Activated CD4-positive, alpha-beta T cell treated with anti-CD3 and anti-CD28 coated beads for 4 hours (primary cell): ENCODE measurements at places on chromosomes 4 and X.

DNA sequence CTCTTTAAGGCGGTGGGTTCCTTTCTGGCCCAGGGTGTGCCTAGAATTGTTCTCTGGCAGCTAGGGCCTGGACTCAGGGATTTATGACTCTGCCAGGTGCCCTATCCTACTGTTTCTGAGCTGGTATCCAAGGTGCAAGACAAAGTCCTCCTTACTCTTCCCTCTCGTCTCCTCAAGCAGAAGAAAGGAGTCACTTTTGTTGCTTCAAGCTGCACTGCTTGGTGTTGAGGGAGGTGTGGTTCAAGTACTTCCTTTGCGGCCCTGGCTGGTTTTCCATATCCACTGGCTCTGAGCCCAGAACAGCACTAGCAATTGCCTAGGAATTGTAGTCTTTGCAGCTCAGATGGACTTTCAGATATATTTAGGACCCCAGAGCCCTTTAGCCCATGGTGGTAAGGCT is 39.3 kb downstream of the RTL3 start:
- no peak for DNase-seq

DNA sequence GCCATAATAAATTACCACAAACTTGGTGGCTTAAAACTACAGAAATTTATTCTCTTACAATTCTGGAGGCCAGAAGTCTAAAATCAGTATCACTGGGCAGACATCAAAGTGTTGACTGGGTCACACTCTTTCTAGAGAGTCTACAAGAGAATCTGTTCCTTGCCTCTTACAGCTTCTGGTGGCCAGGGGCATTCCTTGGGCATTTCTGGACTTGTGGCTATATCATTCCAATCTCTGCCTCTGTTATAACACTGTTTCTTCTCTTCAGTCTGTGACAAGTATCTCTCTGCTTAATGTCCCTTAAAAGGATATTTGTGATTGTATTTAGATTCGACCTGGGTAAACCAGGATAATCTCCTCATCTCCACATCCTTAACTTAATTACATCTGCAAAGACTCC is 207.3 kb upstream of the DCAF8L1 start:
- DNase-seq: no peak

DNA sequence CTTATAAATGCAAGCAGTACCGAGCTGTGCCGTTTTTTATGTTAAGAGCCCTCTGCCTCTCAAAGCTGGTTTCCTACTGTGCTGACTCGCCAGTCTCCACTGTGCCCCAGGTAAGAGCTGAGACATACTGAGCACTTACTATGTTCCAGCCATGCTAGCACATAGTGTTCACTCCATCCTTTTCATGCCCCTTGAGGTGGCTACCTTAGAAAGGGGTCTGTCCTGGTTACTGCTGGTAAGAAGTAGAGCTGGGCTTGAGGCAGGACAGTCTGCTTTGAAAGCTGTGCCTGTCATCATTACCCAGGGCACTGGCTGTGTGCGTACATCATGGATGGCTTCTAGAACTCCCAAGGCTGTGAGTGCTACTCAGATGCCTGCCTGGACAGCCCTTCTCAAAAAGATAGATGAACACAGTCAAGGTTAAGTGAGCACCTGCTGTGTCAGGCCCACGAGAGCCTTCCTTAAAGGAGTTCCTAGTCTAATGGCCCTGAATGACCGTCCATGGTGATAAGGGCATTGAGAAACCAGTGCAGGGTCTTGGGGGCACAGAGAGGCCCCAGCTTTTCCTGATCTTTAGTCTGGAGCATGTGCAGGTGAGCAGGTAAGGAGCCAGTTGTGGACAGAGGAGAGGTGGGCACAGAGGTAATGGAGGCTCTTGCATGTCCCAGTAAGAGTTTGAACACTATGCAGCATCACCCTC is 1.6 kb downstream of the STK32B start:
- DNase-seq: no peak

- no peak for DNase-seq
These were observed 136.7 kb upstream of the PPARGC1A start for GRCh38 chr4:24026596-24026995.

DNA sequence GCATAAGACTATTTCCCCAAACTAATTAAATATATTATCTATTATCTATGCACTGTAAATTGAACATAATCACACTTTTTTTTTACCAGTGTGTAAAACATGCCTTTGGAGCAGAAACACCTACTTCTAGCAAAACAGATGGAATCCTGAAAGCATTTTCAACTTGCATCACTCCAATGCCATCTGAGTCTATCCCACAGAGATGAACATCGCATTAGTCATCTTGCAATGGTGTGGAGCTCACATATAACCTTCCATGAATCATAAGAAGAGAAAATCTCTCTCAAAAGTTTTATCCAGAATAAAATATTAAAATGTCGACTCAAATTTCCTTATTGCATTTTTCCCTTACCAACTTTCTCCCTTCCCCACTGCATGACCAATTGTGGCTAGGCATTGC is 406.7 kb upstream of the ACTRT1 start:
- no peak for DNase-seq

DNA sequence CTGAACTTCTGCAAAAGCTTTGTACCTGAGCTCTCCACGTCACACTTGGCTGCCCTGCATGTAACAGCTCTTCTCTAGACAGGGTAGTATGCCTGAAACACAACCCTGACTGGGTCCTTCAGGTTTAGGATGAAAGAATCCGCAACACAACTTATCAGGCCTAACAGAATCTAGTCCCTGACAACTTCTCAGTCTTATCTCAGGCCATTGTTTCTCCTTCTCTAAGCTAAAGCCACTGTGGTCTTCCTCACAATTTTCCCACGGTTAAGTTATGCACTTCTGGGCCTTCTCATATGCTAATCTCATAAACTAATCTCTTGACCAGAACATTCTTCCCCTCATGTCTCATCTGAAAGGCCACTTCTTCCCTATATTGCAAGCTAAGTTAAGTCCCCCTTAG is 10.8 kb upstream of the TMPRSS11B start:
- no peak for DNase-seq

DNA sequence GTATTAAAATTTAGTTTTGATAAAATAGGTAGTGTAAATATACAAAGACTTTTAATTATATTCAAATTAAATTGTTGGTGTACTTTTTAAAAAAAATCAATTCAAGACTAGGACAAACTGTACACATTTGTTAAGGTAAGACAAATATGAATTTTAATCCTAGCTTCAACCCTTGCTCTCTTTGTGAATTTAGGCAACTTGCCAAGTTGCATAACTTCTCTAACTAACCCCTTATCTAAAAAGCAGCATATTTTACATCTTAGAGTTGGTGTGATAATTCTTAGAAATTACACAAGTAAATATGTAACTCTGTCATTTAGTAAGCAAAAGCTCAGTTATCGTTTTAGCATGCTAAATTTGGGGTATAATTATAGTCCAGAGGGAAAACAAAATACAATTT is 78.1 kb upstream of the FSTL5 start:
- DNase-seq: no peak

- DNase-seq: no peak
These were observed 50.3 kb downstream of the STK32B start for GRCh38 chr4:5101571-5101970.

- no peak for DNase-seq
These were observed at the start of gene PNMA3 for GRCh38 chrX:153055871-153056749. Gene PNMA3, plus strand, starts transcription at chrX:153056470. Its CDS starts 586 bp downstream, at chrX:153057056.

- no peak for DNase-seq
These were observed 30.9 kb downstream of the GATB start for GRCh38 chr4:151729731-151730559.

DNA sequence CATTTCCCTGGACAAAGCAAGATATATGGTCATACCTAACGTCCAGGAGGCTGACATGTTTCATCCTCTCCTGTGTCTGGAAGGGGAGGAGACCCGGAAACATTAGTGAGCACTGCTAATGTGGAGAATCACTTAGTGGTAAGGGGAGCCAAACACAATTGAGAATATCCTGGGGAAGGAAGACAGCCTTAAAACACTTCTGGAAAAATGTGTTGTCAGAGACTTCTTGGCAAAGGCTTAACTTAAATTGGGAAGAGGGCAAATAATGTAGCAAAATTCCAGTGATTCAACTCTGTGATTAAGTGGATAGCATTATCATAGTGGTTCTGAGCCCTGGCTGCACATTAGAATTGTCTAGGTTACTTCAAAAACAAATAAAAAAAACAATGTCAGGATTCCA is 39.5 kb downstream of the SPARCL1 start:
- no peak for DNase-seq

DNA sequence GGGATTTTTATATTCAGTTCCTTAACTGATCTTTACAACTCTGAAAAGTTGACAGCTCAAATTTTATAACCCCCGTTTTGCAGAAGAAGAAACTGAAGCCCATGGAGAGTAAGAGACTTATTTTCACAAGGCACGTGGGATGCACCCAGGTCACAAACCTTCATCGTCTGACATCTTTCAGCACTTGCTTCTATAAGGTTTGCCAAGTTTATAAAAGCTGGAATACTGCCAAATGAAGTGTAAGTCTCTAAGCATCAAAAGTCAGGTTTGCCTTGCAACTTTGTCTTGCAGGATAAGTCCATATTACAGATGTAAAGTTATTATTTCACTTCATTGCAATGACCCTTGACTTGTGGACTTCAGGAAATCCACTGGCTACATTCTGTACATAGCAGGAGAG is 6.3 kb upstream of the KCNIP4 start:
- DNase-seq: no peak

- no peak for DNase-seq
These were observed 23.7 kb upstream of the LRAT start for GRCh38 chr4:154720123-154720522.

DNA sequence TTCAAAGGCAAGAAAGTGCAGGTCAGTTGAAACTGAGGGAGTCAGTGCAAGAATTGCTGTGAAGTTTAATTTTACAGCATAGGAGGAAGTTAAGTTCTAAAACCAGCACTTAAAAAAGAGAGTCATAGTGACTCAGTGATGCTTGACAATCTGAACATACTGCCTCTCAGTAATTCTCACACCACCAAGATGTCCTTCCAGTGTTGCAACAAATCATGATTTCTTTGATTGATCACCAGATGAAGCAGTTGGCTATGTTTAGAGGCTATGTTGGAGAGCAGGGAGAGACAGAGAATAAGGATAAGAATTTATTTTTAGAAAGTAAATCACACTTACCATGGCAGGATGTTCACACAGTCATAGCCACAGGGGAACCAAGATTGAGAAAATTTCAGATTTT is 13.2 kb downstream of the TRIM2 start:
- no peak for DNase-seq

DNA sequence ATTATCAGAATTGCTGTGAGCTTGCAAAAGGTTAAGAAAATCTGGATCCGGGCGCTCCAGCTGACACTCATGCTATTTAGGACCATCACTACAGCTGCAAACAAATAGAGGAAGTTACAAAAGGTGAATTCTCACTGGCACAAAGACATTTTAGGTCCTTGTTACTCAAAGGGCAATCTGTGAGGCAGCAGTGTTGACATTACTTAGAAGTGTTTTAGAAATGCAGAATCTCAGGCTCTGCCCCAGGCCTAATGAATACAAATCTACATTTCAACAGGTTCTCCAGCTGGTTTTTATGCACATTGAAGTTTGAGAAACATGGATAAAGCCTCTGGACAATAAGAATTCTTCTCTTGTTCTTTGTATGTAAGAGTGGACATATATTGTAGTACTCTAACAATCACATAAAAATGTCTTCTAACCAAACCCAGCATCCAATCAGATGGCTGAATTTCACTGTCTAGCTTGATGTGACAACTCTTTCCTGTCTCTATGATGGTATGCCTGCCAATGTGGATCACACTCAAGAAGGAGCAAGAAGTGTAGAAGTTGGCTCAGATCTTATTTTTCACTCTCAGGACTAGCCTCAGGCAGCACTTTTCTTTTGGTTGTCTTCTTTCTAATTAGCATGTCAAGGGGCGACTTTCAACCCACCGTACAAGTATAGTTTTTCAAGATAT is 18.8 kb downstream of the SLC7A11 start:
- no peak for DNase-seq

DNA sequence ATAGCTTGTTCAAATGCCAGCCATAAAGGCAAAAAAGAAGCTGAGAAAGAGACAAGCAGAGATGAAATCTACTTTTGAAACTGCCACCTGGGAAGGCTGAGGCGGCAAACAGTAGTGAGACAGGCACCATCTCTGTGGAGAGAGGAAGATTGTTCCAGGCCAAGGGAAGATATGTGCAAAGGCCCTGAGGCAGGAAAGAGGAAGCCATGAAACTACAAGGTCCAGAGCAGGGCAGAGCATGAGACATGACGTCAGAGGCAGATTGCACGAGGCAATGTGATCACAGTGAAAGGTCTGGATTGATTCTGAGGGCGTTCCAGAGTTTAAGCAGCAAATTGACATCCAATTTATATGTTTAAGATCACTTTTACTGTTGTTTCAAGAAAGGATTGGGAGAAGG is 226.1 kb downstream of the QDPR start:
- no peak for DNase-seq

GRCh38 chr4:10694151-10694827 is 9.7 kb upstream of the CLNK start:
- no peak for DNase-seq

GRCh38 chrX:120302434-120302833 is 8.8 kb downstream of the TMEM255A start:
- DNase-seq: peak; percentile 19

DNA sequence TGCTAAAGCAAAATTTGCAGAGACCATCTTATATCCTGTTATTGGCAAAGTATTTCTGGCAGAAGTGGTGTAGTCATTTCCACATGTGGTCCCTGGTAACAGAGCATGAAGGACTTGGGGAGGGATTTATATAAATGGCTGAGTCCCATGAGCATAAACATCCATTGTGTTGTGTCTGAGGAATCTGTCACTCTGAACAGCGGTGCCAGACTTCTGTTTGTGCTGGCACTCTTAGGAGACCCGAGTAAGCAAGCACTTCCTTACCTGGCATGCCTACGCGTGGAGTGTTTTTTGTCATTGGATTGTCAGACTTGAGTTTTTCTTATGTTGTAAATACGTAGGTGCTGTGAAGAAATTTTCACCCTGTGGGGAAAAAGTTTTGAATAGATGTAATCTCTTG is 285.9 kb downstream of the ARHGAP10 start:
- no peak for DNase-seq

- DNase-seq: no peak
These were observed 142.8 kb upstream of the PPP1R2C start for GRCh38 chrX:42920752-42921151.

DNA sequence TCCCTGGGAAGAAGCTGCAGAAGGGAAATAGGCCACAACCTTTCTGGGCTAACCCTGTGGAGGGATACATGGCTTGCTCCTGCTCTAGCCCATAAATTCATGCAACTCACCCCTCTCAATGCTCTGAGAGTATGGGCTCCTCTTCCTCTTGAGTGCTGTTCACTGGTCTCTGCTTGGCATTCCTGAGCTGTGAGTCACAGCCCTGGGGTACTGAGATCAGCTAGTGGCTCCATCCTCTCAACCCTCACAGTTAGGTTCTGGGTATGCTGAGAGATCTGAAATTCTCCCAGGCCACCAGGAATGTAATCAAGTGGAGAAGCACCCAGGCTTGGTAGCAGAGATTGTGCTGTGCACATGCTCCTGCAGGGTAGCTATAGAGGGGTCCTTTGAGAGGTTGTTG is 60.6 kb upstream of the SPANXN2 start:
- DNase-seq: no peak

DNA sequence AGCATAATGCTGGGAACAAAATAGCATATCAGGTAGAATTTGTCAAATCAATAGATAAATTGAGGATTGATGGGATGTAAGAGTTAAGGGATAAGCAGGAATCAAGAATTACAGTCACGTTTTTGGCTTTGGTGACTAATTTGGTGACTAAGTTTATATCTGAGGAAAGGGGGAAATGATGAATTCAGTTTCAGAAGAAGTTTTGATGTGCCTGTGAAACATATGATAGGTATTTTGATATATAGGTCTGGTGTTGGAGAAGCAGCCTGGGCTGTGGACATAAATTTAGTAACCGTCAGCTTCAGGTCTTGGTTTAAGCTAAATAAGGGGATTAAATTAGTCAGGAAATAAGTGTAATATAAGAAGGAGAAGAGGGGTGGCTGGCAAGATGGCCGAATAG is 79.0 kb upstream of the EDA2R start:
- DNase-seq: no peak
